MV-4-11 (cell line): ENCODE measurements at places on chromosomes 2 and 18.

GRCh38 chr2:25700221-25700660 is 26.9 kb upstream of the DTNB start:
- peak; percentile 11 for DNase-seq

DNA sequence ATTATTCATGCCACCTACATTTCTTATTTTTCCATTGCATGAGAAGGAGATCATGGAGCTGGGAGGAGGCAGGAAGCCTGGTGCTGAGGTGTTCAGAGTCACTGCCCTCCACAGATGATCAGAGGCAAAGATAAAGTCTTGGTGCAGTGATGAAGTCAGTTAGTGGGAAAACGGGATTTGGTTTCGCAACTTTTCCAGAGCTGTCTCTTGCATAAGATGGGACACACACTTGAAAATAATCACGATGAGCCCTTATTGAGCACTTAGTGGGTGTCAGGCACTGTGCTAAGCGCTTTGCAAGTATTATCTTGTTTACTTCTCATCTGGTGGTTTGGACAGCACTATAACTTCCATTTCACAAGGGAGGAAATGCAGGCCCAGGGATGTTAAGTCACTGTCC is 222.1 kb upstream of the SMAD2 start:
- DNase-seq = no peak

- no peak for DNase-seq
These were observed 51.9 kb downstream of the ESCO1 start for GRCh38 chr18:21548647-21549046.

DNA sequence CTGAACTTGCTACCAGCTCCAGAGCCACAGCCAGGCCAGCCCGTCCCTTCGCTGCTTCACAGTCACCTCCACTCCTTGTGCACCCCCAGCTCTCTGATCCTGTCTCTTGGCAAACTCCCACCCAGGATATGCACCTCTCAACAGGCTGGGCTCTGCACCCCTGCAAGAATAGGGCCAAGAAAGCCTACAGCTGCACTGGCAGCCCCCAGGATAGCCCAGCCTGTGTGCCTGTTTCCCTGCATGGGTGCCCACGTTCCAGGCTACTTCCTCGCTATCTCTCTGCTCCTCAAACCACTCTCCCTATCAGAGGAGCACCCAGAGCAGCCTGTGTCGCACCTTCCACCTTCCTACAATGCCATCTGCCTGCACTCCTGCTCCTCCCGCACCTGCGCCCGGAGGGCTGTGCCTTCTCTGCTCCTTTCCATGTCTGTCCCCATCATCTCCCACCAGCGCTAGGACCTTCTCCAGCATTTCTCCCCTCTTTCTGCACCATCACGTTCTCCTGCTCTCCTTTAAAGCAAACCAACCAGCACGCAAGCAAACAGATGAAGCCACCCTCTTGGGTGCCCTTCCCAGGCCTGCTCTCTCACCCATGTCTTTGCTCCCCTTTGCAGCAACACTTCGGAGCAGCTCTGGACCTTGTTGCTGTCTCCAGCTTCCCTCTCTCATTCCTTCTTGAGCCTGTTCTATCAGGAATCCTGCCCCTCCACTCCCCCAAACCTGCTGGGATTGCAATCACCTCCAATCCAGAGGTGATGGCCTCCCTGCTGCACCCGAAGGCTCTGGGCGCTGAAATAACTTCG is 313.2 kb upstream of the HS6ST1 start:
- DNase-seq = no peak

DNA sequence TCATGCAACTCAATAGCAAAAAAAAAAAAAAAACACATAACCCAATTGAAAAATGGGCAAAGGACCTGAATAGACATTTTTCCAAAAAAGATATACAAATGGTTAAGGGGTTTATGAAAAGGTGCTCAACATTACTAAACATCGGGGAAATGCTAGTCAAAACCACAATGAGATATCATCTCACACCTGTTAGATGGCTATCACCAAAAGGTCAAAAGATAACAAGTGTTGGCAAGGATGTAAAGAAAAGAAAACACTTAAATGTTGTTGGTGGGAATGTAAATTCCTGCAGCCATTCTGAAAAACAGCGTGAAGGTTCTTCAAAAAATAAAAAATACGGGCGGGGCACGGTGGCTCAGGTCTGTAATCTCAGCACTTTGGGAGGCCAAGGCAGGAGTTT is 112.4 kb upstream of the CAB39 start:
- no peak for DNase-seq

DNA sequence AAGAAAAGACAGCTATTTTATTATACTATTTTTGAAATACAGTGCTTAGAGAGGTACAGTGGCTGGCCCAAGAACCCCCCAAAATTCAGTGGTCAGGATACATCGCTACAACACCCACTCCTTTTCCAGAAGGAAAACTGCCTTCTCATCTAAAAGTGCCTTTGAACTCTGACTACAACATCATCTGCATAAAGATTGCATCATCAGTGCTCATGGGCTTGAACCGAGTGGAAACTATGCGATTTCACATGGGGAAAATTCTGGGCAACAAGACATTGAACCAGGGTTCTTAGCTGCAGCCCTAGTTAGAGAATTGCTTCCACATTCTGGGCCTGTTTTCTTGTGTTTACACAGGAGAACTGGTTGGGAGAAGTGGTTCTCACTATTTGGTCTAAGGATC is 294.6 kb upstream of the SLC14A2 start:
- DNase-seq = no peak

GRCh38 chr18:31814132-31814531 is 53.5 kb upstream of the SLC25A52 start:
- DNase-seq = no peak

GRCh38 chr18:74459889-74460288 is 2.8 kb upstream of the DIPK1C start:
- DNase-seq = no peak

DNA sequence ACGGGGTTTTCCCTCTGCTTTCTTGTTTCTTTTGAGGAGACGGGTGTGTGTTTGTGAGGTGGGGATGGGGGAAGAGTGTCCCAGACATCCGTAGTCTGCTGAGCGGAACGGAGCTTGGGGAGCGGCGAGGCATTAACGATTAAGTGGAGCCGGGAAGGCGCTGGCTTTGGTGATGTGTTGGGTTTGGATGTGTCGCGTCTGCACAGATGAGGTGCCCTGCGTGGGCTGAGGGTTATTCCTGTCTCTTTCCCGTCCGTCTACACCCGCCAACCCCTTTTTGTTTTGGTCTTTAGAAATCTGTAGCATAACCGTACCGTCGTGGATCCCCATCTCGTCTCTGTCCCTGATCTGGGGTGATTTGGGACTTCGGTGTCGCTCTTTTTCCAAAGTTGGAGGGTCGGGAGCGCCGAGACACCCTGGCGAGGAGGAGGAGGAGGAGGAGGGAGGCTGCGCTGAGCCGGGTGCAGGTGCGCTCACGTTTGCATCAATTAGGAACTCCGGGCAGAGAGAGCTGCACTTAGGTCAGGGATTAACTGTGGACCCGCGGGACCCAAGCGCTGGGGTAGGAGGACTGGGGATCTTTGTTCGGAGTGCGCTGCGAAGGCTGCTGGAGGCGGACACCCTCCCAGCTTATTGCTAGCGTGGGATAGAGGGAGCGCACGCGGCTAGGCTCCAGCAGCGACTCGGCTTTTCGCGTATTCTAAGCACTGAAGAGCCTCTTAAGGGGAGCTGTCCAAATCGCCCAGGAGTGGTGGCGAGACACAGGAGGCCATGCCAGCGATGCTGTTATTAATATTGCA is 720.3 kb downstream of the DPP10 start:
- DNase-seq = no peak

- DNase-seq = no peak
These were observed 236.7 kb downstream of the TMX3 start for GRCh38 chr18:68478246-68478645.

DNA sequence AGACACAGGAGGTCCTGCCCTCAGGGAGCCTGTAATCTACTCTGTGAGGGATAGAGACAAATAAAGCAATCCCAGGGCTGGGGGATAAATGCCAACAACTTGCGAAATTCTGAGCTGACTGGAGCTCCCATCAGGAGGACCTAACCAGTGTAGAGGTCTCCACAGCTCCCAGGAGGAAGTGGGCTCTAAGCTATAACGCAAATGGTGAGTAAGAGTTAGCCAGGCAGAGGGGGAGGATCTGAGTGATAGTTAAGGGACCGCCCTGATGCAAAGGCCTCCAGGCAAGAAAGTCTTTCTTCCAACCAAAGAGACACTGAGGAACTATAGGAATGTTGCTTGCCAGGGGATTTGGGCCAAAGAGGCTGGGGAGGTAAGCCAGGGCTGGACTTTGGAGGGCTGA is 16.0 kb upstream of the ZNF532 start:
- peak; percentile 93 for DNase-seq

DNA sequence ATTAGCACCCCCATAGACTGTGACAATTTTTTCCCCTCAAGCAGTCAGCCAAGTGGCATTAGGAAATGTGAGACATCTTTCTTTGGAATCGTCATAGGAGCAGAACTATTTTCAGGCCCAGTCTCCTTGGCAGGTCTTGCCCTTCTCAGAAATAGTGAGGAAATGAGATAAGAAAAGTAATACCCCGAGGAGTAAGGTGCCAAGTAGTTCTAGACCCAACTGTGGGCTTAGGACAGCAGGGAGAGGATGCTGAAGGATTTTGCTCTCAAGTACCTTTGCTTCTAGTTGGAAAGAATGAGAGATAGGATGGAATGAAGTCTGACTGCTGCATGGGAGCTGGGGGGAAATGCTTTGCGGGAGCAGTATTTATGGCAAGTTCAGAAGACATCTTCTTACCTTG is 31.8 kb downstream of the PRKCE start:
- DNase-seq = no peak

DNA sequence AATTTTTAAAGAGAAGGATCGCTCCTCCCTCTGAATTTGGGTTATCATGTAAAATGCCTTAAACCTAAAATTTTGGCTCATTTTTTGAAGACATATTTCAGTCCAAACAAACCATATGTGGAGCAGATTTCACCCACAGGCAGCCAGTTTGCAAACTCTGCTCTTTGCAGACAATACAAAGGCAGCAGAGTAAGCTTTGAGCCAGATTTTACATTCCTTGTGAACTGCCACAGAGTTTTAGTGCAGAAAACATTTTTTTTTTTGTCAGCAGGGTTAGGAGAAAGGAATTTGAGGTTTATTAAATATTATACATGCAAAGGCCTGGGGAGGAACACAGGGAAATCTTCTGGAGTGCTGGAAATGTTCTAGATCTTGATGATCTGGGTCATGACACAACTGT is 171.9 kb upstream of the FN1 start:
- no peak for DNase-seq

DNA sequence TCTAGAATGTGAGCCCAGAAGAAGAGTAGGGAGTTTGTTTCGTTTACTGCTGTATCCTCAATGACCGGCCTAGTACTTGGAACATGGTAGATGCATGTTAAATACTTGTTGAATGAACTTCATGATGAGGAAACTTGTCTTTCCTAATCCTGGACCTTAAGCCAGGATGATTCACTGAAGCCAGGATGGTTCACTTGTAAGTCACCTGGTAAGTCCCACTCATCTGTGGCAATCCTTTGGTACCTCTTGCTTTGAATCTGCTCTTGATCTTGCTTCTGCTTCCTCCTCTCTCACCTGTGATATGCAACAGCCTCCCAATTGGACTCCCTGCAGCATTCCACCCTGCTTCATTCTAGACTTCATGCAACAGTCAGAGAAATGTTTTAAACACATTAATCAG is 43.6 kb downstream of the QPCT start:
- no peak for DNase-seq

GRCh38 chr2:232973011-232973735 is 39.9 kb downstream of the NGEF start:
- no peak for DNase-seq

DNA sequence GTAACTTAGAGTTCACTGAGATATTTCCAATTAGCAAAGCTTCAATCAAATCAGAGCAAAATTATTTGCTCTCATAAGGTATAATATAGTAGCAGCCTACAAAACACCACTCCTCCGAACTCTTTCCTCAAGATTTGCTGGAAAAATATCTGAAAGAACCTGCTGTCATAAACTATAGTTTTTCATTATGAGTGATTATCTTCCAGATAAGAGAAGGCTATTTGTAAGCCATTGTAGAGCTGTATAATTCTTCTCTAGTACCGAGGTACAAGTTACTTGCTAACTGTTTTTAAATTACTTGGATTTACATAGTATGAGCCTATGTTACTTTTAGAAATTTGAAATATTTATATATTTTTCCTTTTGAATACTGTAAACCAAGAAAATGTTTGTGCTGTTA is 2.1 kb downstream of the NDC80 start:
- DNase-seq = no peak

- no peak for DNase-seq
These were observed 106.9 kb upstream of the RGPD4 start for GRCh38 chr2:107719836-107720235.

DNA sequence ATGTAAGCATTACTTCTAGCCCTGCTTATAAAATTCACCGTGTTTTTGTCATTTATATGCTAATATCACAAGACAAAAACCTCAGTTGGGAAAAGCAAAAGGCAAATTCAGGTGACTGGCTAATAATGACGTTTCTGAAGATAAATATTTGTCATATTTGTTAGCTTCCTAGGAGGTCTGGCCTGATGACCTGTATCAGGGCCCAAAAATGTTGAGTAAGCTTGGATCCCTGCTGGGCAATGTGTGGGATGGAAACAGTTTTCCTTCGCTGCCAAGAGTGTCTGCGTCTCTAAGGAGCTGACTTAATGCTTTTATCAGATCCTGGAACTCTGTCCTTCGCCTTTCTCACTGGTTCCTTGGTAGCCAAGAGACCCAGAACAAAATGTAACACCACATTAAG is 230.1 kb upstream of the PXDN start:
- DNase-seq = no peak

GRCh38 chr2:85216927-85217326 is 83.7 kb downstream of the TCF7L1 start:
- DNase-seq = no peak

DNA sequence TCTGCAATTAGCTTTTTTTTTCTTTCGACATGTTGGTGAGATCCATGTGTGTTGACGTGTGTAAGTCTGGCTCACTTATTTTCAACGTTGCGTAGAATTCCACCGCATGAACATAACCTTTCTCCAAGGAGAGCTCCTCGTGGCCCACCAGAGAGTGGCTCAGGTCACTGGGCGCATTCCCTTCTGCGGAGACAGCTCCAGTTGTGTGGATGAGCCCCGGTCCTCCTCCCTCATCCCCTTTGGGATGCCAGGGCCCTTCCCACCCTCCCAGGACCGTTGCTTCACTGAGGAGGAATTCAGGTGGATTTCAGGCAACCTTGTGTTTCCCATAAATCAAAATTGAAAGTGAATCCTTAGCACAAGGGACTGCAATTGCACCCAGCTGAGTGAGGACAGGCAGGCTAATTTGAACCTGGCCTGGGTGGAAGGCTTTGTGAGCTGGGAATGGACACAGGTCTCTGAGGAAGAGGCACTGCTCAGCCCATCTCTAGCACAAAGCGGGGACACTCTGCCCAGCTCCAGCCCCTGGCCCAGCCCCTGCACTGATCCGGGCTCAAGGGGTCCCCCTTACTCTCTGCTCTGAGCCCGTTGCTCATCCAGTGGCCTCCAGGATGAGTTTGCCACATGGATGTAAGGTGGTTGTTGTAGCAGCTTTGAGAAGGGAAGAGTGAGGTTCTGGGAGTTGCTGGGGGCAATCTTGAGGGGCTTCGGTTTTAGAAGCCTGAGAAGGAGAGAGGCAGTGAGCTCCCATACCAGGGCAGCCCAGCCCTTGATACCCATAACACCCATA is 57.8 kb upstream of the HAAO start:
- DNase-seq = no peak

- no peak for DNase-seq
These were observed 14.6 kb upstream of the ARMC9 start for GRCh38 chr2:231183851-231184250.
